IMR-90 (cell line): ENCODE measurements at places on chromosomes 12 and 14. TPM values are rescaled to one million over a fixed set of nuclear protein-coding genes. Genes with fewer than 3 reads are reported as not detected.

DNA sequence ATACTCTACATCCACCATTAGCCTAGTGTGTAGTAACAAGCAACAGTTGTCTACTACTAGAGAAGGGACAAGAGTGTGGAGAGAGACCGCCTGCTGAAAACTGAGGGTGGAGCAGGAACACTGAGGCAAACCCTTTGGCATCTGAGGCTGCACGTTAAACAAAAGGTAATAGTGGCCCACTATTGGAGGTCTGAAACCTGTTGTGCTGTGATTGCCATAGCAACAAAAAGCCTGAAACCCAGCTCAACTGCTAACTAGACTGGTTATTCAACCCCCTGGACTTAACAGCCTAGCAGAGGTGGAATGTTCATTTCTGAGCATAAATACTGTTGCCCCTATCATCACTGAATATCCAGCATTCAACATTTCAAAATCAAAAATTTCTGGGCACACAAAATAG, 43.0 kb downstream of the PPP4R4 start:
- DNase-seq = no peak

GRCh38 chr14:66508846-66509621, 1.1 kb downstream of the GPHN start:
- DNase-seq = peak; percentile 15

Gene CNTN1
- 0.18 and 0.28 TPM in 2 replicates for total RNA-seq

Gene DHRS2
- under 0.01 and 0.18 TPM in 2 replicates for total RNA-seq

Gene RPL10L
- total RNA-seq = not detected in 2 replicates
